ENCODE measurements at places on chromosomes 7 and 10.

DNA sequence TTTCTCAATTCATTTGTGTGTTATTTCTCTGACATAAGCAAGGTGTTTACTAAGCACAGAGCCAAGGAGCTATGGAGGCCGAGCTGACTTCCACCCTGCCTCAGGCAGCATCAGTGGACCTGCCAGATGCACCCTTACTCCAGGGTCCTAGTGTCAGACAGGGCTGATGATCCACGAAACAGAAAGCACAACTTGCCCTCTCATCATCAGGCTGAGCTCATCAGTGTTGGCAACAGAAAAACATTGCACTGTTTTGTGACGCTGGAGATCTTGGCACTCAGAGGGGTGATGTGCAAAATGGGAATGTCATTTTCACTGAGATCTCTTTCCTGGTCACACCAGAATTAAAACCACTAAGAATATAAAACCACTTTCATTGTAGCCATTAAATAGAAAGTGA lies 201.8 kb downstream of the GLI3 start:
- no peak for DNase-seq

DNA sequence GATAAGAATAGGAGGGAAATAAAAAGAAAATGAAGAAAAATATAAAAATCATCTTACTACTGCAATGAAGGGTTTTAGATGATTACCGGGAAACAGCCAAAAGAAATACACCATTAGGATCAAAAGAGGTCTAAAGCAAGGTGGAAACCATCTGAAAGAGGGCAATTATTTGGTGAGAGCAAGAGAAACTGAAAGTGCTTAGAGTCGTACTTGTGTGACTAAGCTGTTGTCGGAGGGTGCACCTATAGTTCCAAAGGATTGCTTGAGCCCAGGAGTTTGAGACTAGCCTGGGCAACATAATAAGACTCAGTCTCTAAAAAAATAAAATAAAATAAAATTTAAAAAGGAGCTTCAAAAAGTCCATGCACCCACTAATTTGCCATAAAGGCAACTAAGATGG lies 169.5 kb downstream of the DKK1 start:
- DNase-seq, result no peak

DNA sequence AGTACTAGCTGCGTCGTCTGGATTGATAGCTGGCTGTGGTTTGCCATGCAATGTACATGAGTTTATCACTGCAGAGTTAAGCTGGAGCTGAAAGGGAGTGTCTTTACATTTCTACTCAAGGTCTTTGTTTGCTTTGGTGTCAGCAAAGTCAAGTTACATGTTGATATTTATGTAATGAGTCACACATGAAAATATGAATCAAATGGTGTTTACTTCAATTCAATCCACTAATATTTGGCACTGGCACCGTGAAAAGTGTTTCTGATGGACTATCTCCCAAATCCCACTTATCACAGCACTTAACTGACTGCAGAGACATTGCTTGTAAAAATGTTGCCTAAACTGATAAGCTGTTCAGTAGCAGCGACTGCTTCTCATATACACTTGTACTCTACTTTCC lies 395.9 kb downstream of the TFEC start:
- no peak for DNase-seq

- no peak for DNase-seq
Measured at GRCh38 chr7:29190349-29191045, 4.1 kb upstream of the CHN2 start.
